Fibroblast of lung (primary cell): ENCODE measurements at places on chromosomes 5 and 9. TPM values are rescaled to one million over a fixed set of nuclear protein-coding genes. Genes with fewer than 3 reads are reported as not detected.

The GRPEL2 gene
- polyA plus RNA-seq, result 14.9 and 15.3 TPM in 2 replicates

DNA sequence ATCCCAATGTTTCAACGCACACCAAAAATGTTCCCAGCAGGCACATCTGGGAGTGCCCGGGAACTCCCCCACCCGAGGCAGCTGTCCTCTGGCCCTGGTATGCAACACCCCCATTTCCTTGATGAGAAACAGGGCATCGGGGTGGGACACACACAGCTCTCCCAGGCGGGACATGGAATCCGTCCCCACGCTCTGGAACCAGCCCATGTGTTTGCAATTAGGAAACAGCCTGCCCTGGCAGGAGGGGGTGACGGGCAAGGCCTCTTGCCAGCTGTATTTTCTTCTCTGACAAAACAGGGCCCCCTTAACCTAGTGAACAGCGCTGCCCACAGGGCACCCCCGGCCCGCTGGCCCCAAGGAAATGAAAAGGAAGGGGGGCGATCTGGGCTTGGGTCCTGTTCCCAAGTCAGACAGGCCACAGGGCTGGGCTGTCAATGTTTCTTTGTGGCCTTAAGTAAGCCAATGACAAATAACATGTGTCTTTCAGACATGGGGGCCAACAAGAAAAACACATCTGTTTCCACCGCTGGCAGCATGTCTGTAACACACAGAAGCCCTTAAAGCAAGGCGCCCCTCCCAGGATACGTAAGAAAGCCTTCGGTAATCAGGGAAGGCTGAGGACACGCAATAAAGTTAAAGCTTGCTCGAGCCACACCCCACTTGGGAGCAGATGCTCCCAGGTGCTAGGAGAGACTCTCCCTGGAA is 125.3 kb downstream of the ROR2 start:
- DNase-seq, result no peak

- no peak for DNase-seq
Observed at GRCh38 chr5:154766558-154767281, 11.5 kb downstream of the LARP1 start.

GRCh38 chr5:128646176-128646575 is 108.1 kb upstream of the FBN2 start:
- no peak for DNase-seq

GRCh38 chr9:138060881-138061280 is 183.3 kb downstream of the CACNA1B start:
- no peak for DNase-seq

DNA sequence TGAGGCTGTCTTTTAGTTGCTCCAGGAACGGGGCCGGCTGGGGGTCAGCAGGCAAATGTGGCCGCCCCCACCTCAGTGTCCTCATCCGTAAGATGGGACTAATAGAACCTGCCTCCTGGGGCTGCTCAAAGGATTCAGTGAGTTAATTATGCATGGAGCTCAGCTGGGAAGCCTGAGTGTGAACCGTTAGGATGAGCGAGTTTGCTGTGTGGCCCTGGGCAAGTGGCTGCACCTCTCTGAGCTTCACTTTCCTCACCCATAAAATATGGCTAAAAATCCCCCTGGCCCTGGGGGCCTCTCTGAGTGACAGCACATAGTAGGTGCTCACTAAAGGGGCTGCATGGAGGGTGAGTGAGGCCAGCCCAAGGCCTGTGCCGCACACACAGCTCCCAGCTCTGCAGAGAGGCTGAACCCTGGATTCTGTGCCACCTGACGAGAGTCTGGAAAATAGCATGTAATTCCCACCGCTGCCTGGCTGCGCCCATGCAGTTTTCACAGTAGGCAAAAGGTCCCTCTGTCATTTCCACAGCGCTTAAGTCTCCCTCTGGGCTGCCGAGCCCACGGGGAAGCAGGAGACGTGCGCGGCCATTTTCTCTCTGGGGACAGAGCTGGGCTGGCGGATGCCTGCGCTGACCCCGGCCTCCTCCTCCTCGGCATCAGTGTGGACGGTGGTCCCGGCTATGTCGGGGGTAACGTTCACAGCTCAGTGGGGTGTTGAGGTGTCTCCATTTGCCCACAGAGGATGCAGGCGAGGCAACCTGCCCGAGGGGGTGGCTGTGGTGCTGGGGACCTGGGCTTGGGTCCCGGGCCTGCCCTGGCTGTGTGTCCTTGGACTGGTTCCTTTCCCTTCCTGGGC is 18.2 kb downstream of the ASS1 start:
- DNase-seq, result no peak

- DNase-seq, result no peak
Observed at GRCh38 chr5:416636-416960, 26.4 kb upstream of the EXOC3 start.
